CD14-positive monocyte (primary cell): ENCODE measurements at places on chromosomes 6 and 20.

DNA sequence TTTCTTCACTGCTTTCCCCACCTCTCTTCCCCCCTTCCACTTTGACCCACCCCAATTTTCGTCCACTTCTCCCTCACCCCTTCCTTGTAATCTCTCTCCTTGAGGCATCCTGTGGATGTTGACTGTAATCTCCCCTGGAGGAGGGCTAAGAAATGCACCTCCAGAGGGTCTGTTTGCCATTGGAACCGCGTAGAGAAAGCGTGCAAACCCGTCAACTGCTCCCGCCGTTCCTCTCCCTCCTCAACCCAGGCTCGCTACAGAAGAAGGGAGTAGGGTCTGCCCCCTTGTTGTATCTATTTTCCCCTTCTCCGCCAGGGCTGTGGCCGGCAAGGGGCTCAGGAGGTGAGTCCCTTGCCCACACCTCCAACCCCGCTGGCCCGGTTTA, 502 bp upstream of the HTR1E start:
- DNase-seq = no peak

- no peak for DNase-seq
Observed at GRCh38 chr20:42046371-42047085, 428.4 kb upstream of the CHD6 start.

DNA sequence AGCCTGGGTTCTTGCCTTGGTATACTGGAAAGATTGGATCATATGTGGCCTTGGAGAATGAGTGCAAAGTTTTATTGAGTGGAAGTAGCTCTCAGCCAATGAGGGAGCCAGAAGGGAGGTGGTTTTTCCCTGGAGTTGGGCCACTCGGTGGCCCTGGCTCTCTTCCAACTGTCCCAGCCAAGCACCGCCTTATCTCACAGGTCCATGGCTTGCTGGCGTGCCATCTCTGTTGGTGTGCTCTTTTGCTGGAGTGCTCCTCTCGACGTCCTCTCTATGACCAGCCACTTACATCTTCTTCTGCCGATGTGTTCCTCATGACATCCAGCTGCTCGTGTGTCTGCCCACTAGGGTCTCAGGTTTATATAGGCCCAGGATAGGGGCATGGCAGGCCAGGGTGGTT, 505.9 kb upstream of the SYNCRIP start:
- no peak for DNase-seq

DNA sequence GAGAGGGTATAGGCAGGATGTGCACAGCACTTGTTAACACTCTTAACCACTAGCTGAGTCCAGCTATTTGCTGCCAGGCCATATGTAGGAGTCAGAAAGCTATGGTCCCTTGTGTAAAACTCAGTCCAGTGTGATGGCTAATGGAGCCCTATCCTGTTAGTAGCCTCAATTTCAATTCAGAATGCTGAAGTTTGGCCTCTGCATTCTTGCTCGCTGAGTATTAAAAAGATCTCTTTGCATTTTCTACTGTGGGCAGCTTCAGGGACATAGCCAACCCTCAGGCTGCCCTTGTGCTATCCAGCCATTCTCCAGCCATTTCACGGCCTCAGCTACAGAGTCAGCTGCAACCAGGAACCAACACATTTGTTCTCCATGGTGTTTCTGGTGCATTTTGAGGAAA, 92.5 kb downstream of the SPTLC3 start:
- no peak for DNase-seq

DNA sequence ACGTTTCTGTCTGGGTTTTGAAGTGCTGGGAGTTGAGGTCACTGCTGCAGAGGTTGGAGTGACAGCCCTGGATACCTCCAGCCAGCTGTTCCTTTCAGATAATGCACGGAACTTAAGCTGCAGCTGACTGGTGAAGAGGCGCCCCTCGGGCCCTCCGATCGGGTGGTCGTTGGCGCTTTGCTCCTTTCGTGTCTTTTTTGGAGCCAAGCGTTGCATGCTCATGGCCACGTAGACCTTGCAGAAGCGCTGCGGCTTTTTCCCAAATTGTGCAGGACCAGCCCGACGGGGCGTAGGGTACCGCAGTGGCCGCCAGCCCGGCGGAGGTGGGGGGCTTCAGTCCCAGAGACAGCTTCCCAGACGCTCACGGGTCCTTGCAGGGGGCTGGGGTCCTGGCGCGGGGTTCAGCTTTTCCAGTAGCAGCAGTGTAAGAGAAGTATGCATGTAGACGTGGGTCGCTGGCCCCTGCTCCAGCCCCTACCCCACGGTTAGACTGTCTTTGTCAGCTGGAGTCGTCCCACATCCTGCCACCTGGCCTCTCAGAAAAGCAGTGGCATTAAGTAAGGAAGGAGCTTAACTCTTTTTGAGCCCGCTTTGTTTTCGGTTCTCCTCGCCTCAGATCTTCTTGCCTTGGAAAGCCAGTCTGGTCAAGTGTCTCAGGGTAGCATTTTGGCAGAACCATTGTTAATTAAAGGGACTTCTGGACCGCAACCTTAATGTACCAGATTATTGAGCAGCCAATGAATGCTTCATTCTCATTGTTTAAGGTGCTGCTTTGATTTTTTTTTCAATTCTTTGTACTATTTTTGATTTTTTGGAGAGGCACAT, 838 bp downstream of the TNFAIP3 start:
- peak; percentile 50 for DNase-seq

DNA sequence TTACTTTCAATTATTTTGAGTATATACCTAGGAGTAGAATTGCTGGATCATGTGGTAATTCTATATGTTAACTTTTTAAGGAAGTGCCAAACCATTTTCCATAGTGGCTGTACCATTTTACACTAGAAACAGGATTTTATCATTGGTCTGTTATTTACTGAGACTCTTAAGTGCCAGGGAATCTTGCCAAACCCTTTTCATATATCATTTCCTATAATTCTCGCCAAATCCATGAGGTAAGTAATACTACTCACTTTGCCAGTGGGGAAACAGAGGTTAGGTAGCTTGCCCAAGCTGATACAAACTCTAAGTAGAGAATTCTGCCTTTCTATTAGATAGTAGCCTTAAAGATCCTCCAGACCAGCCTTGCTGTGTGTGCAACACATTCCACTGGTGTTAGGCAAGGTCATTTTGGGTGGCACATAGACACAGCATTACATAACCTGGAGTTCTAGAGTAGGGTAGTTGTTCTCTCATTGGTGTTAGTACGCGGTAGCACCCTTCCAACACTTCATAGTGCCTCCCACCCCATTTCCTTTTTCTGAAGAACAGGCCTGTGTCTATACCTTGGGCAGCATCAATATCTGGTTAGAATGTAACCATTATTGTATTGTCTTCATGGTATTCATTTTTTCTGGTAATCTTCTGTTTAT, 65.5 kb downstream of the ARID1B start:
- DNase-seq = no peak
